ENCODE measurements at places on chromosomes 3 and 15.

DNA sequence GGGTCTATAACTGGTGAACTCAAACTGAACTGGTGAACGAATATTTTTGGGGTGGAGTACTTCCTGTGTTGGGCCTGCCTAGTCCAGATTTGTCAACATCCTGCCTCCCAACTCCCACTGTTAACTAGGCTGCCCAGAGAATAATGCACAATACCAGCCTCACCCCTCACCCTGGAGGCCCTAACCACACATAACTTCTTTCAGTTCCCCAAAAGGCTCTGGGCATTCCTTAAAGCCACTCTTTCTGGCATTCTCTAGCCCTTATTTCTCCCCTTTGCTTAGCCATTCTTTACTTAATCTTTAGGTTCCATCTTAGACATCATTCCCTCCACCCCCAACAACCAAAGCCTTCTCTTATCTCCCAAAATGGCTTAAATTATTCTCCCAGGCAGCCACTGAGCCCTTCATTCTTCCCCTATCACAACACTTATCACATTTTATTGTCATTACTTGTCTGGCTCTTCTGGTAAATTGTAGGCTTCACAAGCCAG is 9.1 kb upstream of the SEC11A start:
- peak; percentile 71 for DNase-seq

DNA sequence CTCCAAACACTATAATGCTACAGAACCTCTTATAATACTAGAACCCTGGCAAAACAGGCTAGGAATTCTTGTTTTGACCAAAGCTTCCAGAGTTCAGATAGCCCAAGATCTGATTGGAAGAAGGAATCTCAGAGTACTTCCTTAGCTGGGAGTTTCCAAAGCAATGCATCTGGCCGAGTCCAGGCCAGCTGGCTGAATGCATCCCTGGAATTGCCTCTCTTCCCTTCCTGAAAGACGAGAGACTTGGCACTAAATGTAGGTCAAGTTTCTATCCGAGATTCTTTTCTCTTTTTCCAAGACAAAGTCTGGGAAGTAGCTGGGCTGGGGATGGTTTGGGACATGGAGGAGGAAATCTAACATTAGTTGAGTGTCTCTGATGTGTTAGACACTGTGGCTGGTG is 68.7 kb upstream of the ADPGK start:
- DNase-seq = no peak

GRCh38 chr15:77186594-77187011 is 115.7 kb upstream of the TSPAN3 start:
- DNase-seq = peak; percentile 39

- DNase-seq = peak; percentile 48
These were observed 231.0 kb downstream of the ITPR1 start for GRCh38 chr3:4724051-4724629.

DNA sequence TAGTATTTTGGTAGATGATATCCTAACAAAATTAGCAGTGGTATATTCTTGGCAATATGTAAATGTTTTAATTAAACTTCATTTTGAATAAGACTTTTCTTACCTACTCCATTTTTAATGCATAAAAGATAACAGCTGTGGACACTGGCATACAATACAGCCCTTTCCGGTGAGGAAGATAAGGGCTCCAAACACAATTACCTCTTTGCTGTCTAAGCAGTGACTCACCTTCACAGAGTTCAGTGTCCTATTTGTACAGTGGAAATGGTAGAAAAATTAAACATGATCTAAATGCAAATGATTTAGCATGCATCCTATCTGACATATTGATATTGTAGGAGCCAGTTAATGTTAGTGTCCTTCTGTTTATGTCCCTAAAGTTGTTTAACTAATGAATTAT is 969.4 kb downstream of the PLOD2 start:
- DNase-seq = no peak

- no peak for DNase-seq
These were observed 196.1 kb downstream of the GOLGA6L6 start for GRCh38 chr15:20345401-20345958.

DNA sequence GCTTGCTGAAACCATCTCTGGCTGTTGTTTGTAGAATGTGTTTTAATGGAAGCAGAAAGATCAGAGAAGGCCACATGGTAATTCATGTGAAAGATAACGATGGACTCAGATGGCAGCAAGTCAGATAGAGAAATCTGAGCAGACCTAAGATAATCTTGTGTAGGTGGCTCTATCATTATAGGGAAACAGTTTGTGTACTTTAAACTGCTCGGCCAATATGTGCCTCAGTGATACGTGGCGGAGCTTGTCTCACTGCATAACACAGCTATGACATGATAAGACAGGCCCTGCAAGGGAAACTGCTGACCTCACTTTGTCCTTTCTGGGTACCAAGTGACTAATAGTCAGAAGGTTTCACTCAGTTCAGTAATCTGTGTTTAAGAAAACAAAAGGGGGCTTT is 51.0 kb downstream of the MME start:
- DNase-seq = peak; percentile 32

- peak; percentile 89 for DNase-seq
These were observed 27.2 kb upstream of the TNFSF10 start for GRCh38 chr3:172550347-172550943.

DNA sequence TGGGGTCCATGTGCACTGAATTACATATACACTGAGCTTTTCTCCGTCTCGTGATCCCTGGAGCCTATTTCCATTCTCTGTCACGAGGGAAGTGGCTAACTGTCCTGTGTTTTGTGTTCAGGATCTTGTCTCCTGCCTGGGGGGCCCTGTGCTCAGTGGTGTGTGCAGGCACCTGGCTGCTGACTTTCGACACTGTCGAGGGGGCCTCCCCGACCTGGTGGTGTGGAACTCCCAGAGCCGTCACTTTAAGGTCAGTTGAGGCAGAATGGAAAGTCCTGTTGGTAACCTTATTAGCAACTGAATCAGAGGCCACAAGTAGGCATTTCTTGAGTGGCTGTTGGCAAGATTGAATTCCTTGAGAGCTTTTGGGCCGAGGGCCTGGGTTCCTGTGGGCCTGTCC is 26.7 kb downstream of the FAN1 start:
- no peak for DNase-seq

DNA sequence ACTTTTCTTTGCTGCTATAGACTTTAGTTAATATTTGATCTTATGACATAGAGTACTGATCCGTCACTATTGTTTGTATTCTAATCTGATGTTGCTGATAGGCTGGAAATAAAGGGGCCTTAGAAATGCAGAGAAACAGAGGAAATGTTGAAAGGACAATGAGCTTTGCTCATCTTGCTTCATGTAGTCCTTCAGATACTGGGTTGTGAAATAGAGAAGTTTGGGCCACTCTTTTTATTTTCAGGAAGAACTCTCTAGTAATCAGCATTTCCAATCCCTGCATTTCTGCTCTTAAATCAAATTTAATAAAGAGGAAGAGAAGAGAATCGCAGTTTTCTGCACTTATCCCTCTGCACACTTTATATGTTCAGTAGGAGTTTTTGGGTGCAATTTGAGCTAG is 192.8 kb upstream of the THBS1 start:
- DNase-seq = peak; percentile 75

- DNase-seq = peak; percentile 65
These were observed 583 bp downstream of the IL17RE start for GRCh38 chr3:9903238-9903624.

GRCh38 chr3:156536524-156537316 is 18.2 kb downstream of the SSR3 start:
- DNase-seq = no peak

DNA sequence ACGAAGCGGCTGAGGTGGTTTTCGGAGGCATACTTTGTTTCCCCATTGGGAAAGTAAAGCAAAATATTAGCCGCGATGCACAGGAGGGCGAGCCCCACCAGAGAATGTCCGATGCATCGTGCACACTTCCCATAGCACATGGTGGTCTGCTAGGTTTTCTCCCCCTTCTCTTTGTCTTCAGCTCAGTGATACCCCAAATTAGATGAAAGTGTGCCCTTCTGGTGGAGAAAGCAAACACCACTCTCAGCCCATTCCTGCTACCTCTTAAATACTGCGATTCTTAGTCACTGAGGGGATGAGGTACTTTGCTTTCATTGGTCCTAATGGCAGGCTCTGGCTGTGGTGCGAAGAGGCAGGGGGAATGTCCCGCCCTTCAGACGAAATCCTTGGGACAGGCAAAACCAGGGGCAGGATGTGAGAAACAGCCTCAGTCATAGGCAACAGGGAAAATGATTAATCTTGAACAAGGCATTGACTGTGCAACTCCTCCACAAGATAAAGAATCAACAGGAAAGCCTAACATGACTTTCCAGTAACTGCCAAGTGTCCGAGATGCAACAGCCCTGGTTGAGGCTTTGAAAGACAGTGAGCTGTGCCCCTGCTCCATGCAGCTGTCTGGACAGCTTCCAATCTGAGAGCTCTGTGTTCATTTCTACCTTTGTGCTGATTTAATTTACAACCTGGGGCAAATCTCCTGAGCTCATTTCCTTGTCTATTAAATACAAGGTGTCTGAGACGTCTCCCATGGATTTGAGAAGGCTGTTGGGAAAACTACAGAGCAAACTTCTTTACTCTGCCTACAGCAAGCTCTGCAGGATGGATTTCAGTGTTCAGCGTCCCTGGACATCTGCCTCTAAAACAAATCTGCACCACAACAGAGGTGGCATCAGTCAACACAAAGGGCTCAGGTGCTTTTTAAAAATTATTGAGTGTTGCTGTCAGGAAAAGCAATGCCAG is at the start of gene TM4SF1:
Gene TM4SF1 (minus strand): TSS at position 242 of the 957 bp plus-strand sequence. CDS start 102 bp downstream, at position 140.
- DNase-seq = peak; percentile 63

DNA sequence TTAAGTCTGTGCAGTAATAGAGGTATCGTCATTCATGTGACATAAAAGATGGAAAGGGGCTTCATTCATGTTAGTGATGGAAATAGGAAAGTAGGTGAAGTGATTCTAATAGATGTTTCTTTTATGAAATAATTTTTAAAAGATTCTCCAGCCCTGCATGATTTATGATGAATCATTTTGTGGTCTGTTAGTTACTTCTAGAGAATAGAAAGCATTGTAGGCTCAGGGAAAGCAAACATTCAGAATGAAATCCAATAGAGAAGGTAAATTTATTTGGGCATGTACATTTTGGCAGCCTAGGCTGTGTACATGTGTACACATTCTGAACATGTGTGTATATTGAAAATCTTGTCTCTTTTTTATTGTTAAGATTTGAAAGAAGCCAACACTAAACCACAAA is 23.1 kb downstream of the PPARG start:
- DNase-seq = no peak

DNA sequence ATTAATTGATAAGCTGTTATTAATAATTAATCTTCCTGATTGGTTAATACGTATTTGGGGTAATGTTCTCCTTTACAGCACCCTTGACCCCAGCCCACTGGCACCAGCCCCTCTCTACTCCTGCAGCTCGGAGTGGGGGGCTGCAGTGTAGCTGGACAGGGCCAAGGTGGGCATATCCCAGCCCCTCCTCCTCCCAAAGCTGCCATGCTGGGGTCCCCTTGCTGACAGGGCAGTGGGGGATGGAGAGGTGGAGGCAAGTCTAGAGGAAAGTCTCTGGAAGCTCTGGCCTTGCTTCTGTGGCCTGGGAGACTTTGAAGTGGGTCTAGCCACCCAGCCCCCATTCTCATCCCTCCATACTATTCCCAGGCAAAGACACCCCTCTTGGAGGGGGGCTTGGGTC is 35.8 kb downstream of the HCN4 start:
- DNase-seq = no peak

GRCh38 chr3:31671451-31671850 is 138.7 kb downstream of the STT3B start:
- DNase-seq = peak; percentile 44

DNA sequence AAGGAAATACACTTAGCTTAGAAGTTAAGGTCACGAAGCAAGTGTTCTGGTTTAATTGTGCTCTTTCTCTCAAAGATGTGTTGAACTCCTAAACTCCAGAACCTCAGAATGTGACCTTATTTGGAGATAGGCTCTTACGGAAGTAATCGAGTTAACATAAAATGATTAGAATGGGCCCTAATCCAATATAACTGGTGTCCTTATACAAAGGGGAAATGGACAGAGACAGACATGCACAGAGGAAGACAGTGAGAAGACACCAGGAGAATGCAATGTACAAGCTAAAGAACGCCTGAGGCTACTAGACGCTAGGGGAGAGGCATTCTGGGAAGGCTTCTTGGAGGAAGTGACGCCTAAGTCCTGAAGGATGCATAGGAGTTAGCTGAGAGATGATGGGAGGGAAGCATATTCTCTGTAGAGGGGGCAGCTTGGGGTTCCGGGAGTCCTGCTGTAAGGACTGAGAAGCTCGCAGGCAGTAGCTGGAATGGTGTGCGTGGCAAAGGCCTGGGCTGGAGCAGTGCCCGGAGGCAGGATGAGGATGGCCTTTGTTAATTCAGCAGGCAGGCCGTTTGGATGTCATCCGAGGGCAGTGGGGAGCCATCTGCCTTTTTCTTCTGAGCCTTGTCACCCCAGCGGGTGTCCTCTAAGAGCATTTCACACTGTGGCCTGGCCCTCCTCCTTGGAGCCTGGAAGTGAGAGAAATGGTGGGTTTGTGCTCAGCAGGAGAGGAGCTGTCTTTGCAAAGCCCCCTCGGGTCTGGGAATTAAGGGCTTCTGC is 513.4 kb downstream of the SHQ1 start:
- no peak for DNase-seq

DNA sequence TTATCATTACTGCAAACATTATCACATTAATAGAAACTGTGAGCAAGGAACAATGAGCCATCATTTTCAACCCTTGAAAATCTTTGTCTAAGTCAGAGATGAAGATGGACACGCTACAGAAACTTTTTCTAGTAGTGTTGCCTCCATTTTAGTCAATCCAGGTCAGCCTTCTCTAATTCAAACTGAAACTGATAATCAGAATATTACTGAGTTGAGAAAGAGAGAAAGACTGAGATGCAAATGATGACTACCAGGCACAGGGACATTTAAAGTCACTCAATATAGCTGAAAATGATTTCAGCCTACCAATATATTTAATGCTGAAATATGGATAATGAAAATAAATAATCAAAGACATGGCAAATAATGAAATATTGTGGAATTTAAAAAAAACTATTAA is 261.4 kb downstream of the GBE1 start:
- no peak for DNase-seq

DNA sequence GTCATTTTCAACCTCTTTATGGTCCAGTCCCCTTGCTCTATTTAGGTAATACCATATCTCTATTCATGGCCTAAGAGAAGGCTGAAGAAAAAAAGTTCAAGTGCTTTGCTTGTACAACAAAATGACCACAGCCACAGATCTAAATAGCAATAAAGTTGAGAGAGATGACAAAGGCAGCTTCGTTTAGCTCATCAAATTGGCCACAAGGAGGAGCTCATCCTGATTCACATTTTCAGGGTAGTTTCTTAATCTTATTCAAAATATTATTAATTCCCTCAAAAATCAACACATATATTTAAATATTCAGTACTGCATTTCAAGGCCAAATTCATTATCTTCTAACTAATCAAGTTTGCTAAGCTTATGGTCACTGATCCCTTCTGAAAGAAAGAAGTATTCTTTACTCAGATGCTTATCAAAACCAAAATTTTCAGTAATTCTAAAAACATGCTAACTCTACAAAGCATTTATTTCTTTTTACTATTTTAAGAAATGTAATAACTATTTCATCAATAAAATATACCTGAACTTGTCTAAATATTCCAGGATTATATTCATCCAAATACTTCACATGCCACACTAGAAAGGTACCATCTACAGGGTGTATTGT is 85.5 kb downstream of the DMXL2 start:
- peak; percentile 44 for DNase-seq

GRCh38 chr15:52496175-52496574 is 32.5 kb downstream of the MYO5A start:
- no peak for DNase-seq

- DNase-seq = no peak
These were observed 34.4 kb downstream of the CASR start for GRCh38 chr3:122217901-122218300.

All from suppressor macrophage treated with lipopolysaccharide for 1 hour (primary cell).